ENCODE measurements at places on chromosomes 4 and X.

DNA sequence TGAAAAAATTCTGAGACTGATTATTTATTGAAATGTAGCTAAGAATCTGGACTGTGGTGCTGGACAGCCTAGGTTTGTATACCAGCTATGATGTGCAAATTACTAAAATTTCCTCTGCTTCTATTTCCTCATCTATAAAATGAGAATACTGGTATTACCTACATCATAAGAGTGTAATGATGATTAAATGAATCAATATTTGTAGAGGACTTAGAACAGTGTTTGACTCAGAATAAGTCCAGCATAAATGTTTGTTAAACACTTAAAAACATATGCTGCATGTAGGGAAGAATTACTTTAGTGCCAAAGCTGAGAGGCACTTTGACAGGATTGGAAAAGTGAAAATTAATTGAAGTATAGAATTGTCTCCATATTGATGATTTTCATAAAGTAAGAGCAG lies 55.3 kb upstream of the TMPRSS11F start:
- DNase-seq = no peak

GRCh38 chr4:85127653-85128052 lies 161.2 kb upstream of the WDFY3 start:
- no peak for DNase-seq

- DNase-seq = no peak
These were observed 172.0 kb downstream of the AASDH start for GRCh38 chr4:56215141-56215783.

GRCh38 chr4:168741281-168742173 lies 244.7 kb downstream of the PALLD start:
- no peak for DNase-seq

GRCh38 chrX:148914783-148915182 lies 414.4 kb downstream of the AFF2 start:
- no peak for DNase-seq

DNA sequence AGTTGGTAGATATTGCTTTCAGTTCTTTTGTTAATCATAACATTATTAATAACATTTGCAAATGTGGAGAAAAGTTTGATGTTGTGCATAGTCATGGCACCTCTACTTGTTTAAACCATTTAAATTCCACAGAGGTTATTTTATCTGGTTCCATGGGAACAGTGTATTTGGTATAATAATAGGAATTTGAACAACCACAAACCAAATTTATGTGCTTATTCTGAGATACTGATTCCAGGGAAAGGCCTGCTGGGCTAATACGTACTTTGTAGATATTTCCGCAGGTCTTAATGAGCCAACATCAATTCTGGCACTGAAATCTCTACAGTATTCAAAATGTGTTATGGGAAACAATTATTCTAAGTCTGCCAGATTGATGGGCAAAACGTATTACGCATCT lies 319.0 kb downstream of the DKK2 start:
- DNase-seq = no peak

DNA sequence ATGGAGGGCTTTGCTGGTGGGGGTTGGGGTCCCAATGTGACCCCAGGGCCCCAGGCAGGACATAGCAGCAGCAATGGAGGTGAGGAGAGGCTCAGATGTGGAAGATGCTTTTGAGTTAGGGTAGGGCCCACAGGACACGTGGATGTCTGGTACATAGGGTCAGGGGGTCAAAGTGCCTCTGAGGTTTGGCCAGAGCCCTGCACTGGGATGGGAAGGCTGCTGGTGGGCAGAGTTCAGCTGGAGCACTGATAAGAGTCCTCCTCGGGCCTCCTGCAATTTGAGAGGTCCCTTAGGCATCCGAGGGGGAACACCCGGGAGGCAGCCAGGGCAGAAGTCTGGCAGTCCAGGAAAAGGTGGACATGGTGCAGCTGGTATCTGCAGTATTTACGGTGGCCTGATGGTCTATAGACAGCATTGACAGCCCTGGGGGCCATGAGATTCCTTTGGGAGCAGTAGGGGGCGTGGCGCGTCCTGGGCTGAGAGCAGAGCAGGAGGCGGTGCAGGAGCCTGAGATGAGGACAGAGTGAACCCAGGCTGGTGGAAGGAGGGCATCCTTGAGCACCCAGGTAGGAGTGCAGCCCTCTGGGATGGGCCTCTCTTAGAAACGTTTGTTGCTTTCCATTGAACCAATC lies 22.6 kb downstream of the CCNQ start:
- no peak for DNase-seq

DNA sequence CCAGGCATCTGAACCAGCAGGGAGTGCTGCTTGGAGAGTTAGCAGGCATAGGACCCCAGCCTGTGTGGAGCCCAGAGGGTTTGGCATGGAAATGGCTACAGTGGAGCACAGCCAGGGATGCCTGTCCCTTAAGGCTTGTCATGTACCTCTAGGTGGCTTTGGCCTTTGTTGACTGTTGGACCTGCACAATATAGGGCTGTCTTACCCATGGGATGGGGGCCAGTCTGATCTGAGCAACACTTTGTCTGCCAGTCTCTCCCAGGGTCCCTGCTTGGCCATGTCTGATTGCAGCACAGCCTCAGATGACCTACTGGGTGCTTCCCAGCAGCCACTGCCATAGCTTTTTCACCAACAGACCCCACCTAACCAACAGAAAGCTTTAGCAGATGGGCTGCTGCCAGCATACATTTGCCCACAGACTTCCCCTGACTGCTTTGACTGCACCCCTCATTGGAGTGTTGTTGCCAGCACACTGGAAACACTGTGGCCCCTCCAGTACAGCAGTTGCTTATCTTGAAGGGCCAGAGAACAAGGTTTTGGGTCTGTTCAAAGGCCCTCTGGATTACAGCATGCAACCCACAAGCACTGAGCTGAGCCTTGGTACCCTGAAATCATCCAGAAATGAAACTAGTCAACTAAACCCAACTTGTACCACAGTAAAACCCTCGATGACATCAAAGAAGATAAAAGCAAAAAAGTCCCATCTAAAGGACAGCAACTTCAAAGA lies 22.1 kb downstream of the ANAPC10 start:
- DNase-seq = no peak

DNA sequence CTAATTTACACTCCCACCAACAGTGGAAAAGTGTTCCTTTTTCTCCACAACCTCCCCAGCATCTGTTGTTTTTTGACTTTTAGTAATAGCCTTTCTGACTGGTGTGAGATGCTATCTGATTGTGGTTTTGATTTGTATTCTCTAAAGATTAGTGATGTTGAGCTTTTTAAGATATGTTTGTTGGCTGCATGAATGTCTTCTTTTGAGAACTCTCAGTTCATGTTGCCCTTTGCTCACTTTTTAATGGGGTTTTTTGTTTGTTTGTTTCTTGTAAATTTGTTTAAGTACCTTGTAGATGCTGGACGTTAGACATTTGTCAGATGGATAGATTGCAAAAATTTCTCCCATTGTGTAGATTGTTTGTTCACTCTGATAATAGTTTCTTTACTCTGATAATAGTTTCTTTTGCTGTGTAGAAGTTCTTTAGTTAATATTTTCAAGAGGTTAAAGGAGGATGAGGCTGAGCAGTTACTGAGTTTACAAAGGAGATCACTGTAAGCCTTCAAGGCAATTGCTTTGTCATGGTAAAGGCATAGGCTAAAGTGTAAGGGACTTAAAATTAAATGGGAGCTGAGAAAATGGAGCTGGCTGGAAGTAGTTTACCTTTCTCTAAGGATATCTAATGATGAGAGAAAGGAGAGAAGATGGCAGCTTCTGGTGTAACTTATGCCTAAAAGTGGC lies 323.4 kb downstream of the PCDH7 start:
- no peak for DNase-seq
